ENCODE measurements at places on chromosomes 5 and 9. TPM values are rescaled to one million over a fixed set of nuclear protein-coding genes. Genes with fewer than 3 reads are reported as not detected.

GRCh38 chr9:88529496-88529895 is 5.5 kb upstream of the NXNL2 start:
- no peak for DNase-seq

DNA sequence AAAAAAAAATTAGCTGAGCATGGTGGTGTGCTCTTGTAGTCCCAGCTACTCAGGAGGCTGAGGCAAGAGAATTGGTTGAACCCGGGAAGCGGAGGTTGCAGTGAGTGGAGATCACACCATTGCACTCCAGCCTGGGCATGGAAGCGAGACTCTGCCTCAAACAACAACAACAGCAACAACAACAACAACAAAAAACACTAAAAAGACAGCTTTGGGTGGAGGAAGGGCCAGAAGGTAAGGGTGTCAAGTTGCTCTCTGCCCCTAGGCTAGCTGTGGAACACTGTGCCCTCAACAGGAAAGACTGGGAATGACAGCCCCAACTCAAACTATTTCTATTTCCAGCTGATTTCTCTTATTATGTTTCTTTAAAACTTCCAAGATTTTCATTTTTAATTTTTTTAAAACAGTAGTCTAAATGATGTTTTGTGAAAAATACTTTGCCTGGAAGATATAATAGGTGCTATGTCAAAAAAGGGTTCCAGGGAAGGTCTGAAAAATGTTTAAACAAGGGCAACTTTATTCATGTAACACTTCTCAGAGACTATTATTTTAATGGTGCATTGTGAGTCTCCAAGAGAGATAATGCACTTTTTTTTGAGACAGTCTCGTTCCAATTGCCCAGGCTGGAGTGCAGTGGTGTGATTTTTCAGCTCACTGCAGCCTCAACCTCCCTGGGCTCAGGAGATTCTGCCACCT is 29.9 kb downstream of the CLINT1 start:
- no peak for DNase-seq

DNA sequence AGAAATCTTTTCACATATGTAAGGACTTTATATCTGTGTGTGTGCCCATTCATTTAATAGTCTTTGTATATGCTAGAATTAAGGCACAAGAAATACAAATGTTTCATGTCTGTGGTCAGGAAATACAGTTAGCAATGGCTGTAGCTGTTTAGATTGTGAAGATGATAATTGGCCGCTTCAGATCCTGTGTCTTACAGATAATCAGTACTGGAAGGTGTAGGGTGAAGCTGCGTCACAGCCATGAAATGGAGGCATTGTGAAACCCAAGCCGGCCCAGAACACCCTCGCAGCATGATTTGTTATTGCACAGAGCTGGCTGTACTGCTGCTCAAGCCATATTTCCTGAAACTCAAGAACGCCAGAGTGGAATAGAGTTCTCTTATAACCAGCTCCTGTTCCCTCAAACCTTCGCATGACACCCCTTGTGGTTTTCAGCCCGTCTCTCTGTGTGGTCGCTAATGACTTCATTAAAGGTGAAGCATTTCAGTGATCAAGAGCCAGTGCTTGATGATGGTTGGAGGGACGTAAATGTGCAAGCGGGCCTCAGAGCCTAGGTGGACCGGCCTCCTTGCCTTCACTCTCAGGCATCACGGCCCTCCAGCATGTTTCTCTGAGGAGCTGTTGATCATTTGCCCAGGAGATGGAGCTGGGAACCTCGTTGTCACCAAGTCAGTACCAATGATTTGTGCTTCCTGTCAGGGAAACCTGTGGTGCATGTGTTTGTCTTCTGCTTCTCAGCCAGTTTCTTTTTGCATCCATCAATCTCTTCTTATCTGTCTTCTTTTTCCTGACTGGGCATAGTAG is 80.1 kb downstream of the F2RL2 start:
- no peak for DNase-seq

DNA sequence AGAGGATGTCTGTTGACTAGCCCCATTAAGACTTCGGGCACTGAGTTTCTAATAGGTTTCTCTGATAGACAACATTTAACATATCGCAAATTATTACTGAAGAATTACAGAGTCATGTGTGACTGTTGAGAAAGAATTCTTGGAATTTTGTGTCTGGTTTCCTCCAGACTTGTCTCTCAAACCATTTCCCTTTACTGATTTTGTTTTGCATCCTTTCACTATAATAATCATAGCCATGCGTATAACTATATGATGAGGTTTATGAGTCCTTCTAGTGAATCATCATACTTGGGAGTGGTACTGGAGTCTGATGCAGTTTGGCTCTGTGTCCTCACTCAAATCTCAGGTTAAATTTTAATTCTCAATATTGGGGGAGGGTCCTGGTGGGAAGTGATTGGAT is 27.0 kb downstream of the ZNF169 start:
- no peak for DNase-seq

PHF24 gene
- polyA plus RNA-seq: 0.18 TPM
